ENCODE measurements at places on chromosomes 5 and 9.

DNA sequence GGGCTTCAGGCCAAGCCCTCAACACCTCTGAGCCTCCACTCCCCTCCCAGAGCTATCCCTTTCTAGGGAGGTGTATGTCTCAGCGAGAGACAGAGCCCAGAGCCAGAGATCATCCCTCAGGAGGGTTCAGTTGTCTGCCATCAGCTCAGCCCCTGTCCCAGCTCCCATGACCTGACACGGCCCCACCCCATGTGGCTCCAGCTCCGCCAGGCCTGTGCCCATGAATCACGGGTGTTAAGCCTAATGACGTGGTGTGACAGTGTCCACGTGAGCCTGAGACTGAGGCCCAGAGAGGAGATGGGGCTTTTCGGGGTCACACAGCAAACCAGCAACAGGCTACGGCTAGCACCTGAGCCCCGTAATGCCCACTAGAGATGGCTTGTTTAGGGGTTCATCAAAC is 60.9 kb upstream of the ORM1 start:
- no peaks in the 10 kb centered on the region for H3K36me3 ChIP-seq
- no peak for DNase-seq
- H3K27ac ChIP-seq, result no peak overlapping the region
- no peak overlapping the region for H3K4me3 ChIP-seq
- H3K4me1 ChIP-seq, result peaks cover 15% of the 10 kb centered on the region

- H3K36me3 ChIP-seq, result no peaks in the 10 kb centered on the region
- H3K4me1 ChIP-seq, result no peaks in the 10 kb centered on the region
- no peak overlapping the region for H3K27ac ChIP-seq
- H3K4me3 ChIP-seq, result no peak overlapping the region
Observed at GRCh38 chr9:121376214-121376830, 6.3 kb upstream of the STOM start.

DNA sequence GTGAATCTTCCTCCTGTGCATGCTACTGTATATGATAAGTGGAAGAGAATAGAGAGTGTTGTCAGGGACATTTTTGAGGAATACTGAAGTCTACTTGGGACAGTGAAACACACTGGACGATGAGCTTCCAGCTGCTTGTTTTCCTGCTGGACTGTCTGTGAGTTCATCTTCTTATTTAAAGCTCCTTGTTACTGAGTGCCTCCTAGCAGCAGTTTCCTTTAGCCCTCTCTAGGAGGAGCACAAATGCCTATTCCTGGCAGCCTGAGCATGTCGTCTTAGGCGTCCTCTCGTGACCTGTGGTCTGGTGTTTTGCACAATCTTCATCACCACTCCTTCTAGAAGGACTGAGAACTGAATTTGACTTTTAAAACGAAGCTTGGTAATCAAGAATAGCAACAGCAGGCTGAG is 43.8 kb downstream of the ANKRD33B start:
- no peaks in the 10 kb centered on the region for H3K36me3 ChIP-seq
- no peak overlapping the region for H3K27ac ChIP-seq
- no peak overlapping the region for H3K4me3 ChIP-seq
- H3K4me1 ChIP-seq, result peaks cover 13% of the 10 kb centered on the region
- peak; percentile 51 for DNase-seq
- no peaks in the 10 kb centered on the region for H3K27me3 ChIP-seq

GRCh38 chr5:59169081-59169767 is 586.3 kb downstream of the RAB3C start:
- DNase-seq, result no peak
- H3K36me3 ChIP-seq, result no peaks in the 10 kb centered on the region
- H3K4me1 ChIP-seq, result no peaks in the 10 kb centered on the region

GRCh38 chr5:141605523-141606277 is 13.1 kb downstream of the DIAPH1 start:
- peaks cover 4% of the 10 kb centered on the region for H3K4me1 ChIP-seq
- DNase-seq, result no peak

- peaks cover 61% of the 10 kb centered on the region for H3K27me3 ChIP-seq
- no peaks in the 10 kb centered on the region for H3K36me3 ChIP-seq
- DNase-seq, result no peak
- H3K4me1 ChIP-seq, result peaks cover 64% of the 10 kb centered on the region
- no peak overlapping the region for H3K27ac ChIP-seq
Observed at GRCh38 chr9:132422574-132422973, 12.6 kb downstream of the CFAP77 start.

DNA sequence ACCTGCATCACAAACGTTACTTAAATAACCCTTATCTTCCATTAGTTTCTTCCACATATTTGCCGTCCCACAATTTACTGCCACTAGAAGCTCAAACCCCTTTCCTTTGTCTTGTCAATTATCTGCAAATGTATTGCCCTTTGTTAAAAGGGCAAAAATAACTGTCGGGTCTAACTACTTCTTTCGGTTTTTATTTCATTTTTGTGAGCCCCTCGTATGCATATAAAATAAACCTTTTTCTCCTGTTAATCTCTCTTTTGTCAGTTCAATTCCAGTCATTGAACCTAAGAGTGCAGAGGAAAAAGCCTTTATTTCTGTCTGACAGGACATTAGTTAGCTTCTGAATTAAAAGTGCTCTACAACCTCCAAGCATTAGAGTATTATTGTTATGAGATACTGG is 45.5 kb downstream of the TMEM215 start:
- H3K27me3 ChIP-seq, result no peaks in the 10 kb centered on the region
- no peak overlapping the region for H3K4me3 ChIP-seq
- no peaks in the 10 kb centered on the region for H3K4me1 ChIP-seq
- no peak for DNase-seq
- H3K36me3 ChIP-seq, result no peaks in the 10 kb centered on the region

DNA sequence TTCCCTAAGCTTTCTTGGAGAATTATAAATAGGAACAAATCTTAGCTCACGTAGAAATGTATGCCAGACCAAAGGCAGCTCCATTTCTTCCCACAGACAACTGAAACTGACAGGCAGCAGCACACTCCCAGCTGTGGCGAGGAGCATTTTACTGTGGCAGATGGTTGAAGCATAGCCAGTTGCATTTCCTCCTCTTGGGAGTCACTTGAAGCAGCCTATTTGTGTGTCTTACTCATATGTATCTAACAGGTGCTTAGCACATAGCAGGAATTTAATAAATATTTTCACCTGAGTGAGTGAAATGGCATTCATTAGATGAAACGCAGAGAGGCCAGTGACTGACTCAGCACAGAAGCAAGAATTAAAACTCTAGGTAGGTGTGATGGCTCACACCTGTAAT is 12.3 kb upstream of the MTMR12 start:
- no peaks in the 10 kb centered on the region for H3K27me3 ChIP-seq
- H3K36me3 ChIP-seq, result no peaks in the 10 kb centered on the region
- no peak overlapping the region for H3K27ac ChIP-seq
- H3K4me3 ChIP-seq, result no peak overlapping the region
- DNase-seq, result no peak

- no peaks in the 10 kb centered on the region for H3K27me3 ChIP-seq
- H3K27ac ChIP-seq, result no peak overlapping the region
- DNase-seq, result no peak
Observed at GRCh38 chr9:93231121-93231694, 47.3 kb downstream of the WNK2 start.

- H3K36me3 ChIP-seq, result no peaks in the 10 kb centered on the region
- H3K27ac ChIP-seq, result no peak overlapping the region
- peak overlapping the region; percentile 91 for H3K4me3 ChIP-seq
- H3K27me3 ChIP-seq, result peaks cover 28% of the 10 kb centered on the region
- H3K4me1 ChIP-seq, result peaks cover 24% of the 10 kb centered on the region
Observed at GRCh38 chr9:96618209-96619123, 1.2 kb downstream of the CDC14B start.

GRCh38 chr5:75023368-75024159 is 28.8 kb downstream of the GCNT4 start:
- H3K4me1 ChIP-seq, result no peaks in the 10 kb centered on the region
- H3K4me3 ChIP-seq, result no peak overlapping the region
- H3K27me3 ChIP-seq, result no peaks in the 10 kb centered on the region
- no peak overlapping the region for H3K27ac ChIP-seq
- no peak for DNase-seq

GRCh38 chr5:145521066-145521465 is 314.1 kb downstream of the PRELID2 start:
- no peak overlapping the region for H3K4me3 ChIP-seq
- H3K27me3 ChIP-seq, result no peaks in the 10 kb centered on the region
- no peaks in the 10 kb centered on the region for H3K36me3 ChIP-seq
- peaks cover 16% of the 10 kb centered on the region for H3K4me1 ChIP-seq

DNA sequence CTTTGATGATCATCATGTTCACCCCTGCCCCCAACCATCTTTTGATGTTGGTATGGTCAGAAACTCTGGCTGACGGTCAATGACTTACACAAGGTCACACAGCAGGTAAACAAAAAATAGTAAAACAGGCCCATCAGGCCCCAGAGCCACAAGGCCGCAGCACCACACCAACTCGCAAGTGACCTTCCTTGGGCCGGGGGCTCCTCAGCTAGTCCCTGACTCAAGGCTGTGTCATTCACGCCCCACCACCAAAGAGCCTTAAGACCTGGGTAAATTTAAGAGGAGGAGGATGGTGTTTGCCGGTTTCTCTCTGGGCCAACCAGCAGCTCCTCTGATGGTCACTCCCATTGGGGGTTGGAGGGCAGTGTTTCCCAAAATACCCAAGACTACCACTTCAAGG is 55.8 kb downstream of the PSMB7 start:
- DNase-seq, result no peak
- H3K27ac ChIP-seq, result no peak overlapping the region
- H3K27me3 ChIP-seq, result no peaks in the 10 kb centered on the region
- peaks cover 6% of the 10 kb centered on the region for H3K4me1 ChIP-seq
- no peak overlapping the region for H3K4me3 ChIP-seq
- H3K36me3 ChIP-seq, result no peaks in the 10 kb centered on the region

DNA sequence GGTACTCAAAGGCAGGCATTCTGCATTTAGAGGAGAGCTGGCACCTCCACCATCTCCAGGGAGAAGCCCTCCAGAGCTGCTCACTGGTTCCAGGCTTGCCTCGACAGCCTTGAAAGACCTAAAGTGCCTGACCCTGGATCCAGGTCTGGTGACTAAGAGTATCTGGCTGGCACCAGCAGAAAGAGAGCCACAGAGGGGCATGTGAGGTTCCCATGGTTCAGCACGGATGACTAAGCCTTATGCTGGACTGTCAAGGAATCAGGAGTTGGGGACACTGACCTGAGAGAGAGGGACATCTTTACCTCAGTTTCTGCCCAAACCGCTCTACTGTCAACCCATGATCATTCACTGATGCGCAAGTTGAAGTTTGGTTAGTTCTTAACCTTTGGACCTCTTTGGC is 3.0 kb downstream of the ACTL7A start:
- no peak overlapping the region for H3K4me3 ChIP-seq
- DNase-seq, result no peak
- H3K36me3 ChIP-seq, result no peaks in the 10 kb centered on the region
- no peak overlapping the region for H3K27ac ChIP-seq
- no peaks in the 10 kb centered on the region for H3K27me3 ChIP-seq
